Left ventricle myocardium inferior (tissue), 1 donor: ENCODE measurements at places on chromosomes 4 and X. TPM values are rescaled to one million over a fixed set of nuclear protein-coding genes. Genes with fewer than 3 reads are reported as not detected.

GRCh38 chr4:146335763-146336409 is 121.5 kb downstream of the REELD1 start:
- H3K27me3 ChIP-seq: no peaks in the 10 kb centered on the region
- DNase-seq: no peak
- H3K27ac ChIP-seq: no peak overlapping the region
- H3K4me3 ChIP-seq: no peak overlapping the region

GRCh38 chr4:36997727-36998126 is 246.8 kb upstream of the NWD2 start:
- DNase-seq: no peak
- H3K4me3 ChIP-seq: no peak overlapping the region
- no peaks in the 10 kb centered on the region for H3K36me3 ChIP-seq
- no peak overlapping the region for H3K27ac ChIP-seq
- no peaks in the 10 kb centered on the region for H3K4me1 ChIP-seq

GRCh38 chr4:75834772-75835154 is 67.5 kb downstream of the PPEF2 start:
- H3K4me1 ChIP-seq: peaks cover 3% of the 10 kb centered on the region
- H3K27me3 ChIP-seq: no peaks in the 10 kb centered on the region
- no peak overlapping the region for H3K27ac ChIP-seq

- peaks cover 23% of the 10 kb centered on the region for H3K4me1 ChIP-seq
- no peak overlapping the region for H3K4me3 ChIP-seq
- H3K27me3 ChIP-seq: no peaks in the 10 kb centered on the region
- H3K36me3 ChIP-seq: no peaks in the 10 kb centered on the region
Observed at GRCh38 chr4:153509724-153510123, 43.6 kb downstream of the TMEM131L start.

GRCh38 chr4:186630128-186630527 is 74.8 kb upstream of the MTNR1A start:
- H3K27me3 ChIP-seq: no peaks in the 10 kb centered on the region
- no peak overlapping the region for H3K4me3 ChIP-seq
- H3K4me1 ChIP-seq: peaks cover 2% of the 10 kb centered on the region
- H3K36me3 ChIP-seq: peaks cover 64% of the 10 kb centered on the region

The P2RY4 gene
- not detected for total RNA-seq
